Left renal pelvis (tissue), 4 donors: ENCODE measurements at places on chromosomes 2 and 18. TPM values are rescaled to one million over a fixed set of nuclear protein-coding genes. Genes with fewer than 3 reads are reported as not detected.

Gene CNDP1
- polyA plus RNA-seq = 0.76 TPM

Gene CPO
- polyA plus RNA-seq = 1.3 TPM

Gene CKAP2L
- 17.3 TPM for polyA plus RNA-seq

Gene ANKRD30B
- polyA plus RNA-seq = 0.15 TPM

Gene FBXO48
- 2.2 TPM for polyA plus RNA-seq

- DNase-seq = no peak
These were observed 47.5 kb downstream of the ZFP36L2 start for GRCh38 chr2:43178602-43179542.

DNA sequence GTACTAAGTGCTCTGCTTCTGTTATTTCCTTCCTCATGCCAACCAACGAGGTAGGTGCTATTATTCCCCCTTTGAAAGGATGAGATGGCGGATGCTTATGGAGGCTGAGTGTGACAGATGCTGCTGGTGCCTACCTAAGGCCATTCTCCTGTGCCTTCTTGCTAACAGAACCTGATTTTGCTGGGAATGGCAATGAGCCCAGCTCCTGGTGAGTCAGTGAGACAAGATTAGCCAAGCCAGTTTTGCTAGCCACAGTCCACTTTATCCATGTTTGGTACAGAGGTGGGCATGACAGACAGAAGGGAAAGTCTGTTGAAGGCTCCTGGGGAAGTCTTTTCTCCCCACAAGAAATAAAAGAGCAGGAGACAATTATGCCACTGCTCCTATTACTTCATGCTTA lies 43.7 kb upstream of the TMEM163 start:
- no peak for DNase-seq

DNA sequence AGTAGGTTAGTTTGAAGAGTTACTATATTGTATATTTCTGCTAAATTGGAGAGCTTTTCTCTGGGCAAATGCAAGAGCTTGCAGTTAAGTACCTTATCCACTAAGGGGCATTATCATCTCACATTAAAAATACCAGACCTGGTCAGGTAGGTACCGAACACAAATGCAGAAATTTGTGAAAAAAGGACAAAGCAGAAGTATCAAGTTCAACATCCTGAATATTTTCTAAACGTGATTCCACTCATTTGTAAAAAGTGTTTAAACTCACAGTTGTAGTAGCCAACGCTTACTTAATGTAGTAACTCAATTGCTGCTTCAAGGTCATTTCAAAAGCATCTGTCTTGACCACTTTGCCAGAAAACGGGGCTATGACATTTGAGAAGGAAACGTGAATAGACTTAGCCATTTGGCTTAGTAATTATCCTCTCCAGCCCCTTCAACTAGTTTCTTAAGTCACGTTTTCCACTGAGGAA lies 52.1 kb downstream of the CYRIA start:
- no peak for DNase-seq

GRCh38 chr2:212979799-212980198 lies 171.6 kb downstream of the IKZF2 start:
- DNase-seq = no peak

DNA sequence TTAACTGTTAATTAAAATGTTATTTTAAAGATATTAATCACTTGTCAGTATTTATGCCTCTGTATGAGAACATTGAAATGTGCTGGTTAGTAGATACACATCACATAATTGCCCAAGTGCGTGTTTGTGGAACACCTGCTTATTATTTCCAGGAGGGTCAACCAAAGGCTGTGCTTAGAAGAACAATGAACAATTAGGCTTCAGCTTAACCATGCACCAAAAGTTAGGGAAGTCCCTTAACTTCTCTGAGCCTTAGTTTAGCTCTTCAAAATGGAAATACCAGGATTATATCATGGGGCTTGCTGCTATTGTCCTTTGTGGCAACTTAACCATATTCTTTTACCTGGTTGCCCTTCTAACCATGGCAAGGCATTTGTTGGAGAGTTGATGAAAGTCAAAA lies 43.0 kb upstream of the PLA2R1 start:
- DNase-seq = no peak
